ENCODE measurements at places on chromosomes 12 and 14.

GRCh38 chr14:24255931-24256711 lies 6.9 kb downstream of the TGM1 start:
- no peak overlapping the region for H3K4me3 ChIP-seq
- no peak overlapping the region for H3K27ac ChIP-seq
- H3K27me3 ChIP-seq = no peaks in the 10 kb centered on the region
- H3K36me3 ChIP-seq = no peaks in the 10 kb centered on the region

DNA sequence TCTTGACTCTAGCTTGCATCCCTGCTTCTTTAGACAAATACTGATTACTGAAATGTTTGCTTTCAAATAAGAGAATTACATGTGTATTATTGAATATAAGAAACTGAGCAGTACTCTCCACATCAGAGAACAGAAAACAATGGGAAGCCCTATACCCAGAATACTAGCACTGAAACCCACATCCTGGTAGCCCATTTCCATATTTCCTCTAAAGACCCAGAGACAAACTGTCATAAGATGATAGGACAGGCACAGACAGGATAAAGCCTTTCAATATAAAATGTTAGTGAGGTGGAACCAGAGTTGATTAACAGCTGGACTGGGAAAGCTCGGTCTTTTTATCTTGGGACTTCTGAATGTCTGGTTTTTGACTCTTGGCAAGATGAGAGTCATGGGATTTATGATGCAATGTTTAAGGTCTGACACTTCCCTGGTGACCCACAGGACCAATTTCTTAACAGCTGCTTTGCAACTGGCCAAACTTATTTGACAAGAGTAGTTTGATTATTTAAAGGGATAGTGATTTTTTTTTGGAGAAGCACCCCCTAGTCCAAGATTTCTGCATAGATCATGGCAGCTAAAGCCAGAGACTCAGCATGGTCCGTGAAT lies 166.9 kb upstream of the ATXN7L3B start:
- no peak overlapping the region for H3K4me3 ChIP-seq
- H3K4me1 ChIP-seq = no peaks in the 10 kb centered on the region
- no peaks in the 10 kb centered on the region for H3K27me3 ChIP-seq
- H3K27ac ChIP-seq = no peak overlapping the region
- H3K36me3 ChIP-seq = no peaks in the 10 kb centered on the region

DNA sequence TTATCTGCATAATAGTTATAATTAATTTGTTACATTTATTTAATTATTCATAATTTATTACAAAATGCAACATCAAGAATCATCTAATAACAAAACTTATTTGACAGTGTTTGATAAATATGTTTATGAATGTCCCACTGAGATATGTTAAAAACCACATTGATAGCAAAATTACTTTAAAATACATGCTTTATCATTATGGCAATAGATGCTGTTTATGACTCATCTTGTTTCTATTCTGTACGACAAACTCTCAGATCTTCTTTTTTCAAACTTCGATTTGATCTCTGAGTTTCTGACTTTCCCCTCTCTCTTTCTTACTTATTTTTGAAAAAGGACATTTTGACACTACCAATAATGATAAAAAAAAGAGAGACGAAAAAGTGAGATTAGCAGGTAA lies 56.8 kb upstream of the LRRK2 start:
- H3K4me1 ChIP-seq = no peaks in the 10 kb centered on the region
- H3K4me3 ChIP-seq = no peak overlapping the region
- H3K27me3 ChIP-seq = no peaks in the 10 kb centered on the region

- no peaks in the 10 kb centered on the region for H3K27me3 ChIP-seq
- DNase-seq = no peak
- no peak overlapping the region for H3K27ac ChIP-seq
- H3K4me3 ChIP-seq = no peak overlapping the region
- no peaks in the 10 kb centered on the region for H3K36me3 ChIP-seq
Measured at GRCh38 chr12:111971800-111972199, 41.2 kb downstream of the TMEM116 start.
